Stimulated activated CD4-positive, alpha-beta T cell treated with anti-CD3 and anti-CD28 coated beads, Interleukin-1b, Interleukin-23, amount 100 ng/mL, for 1 hour (primary cell): ENCODE measurements at places on chromosomes 16 and 17.

GRCh38 chr17:74446551-74447500 is 14.9 kb downstream of the GPRC5C start:
- no peak for DNase-seq

- no peak for DNase-seq
These were observed 79.7 kb upstream of the NOL11 start for GRCh38 chr17:67637901-67638641.

- DNase-seq = no peak
These were observed 91.2 kb downstream of the ZNF778 start for GRCh38 chr16:89308391-89309333.

GRCh38 chr17:79391376-79392233 is 219.2 kb downstream of the RBFOX3 start:
- DNase-seq = peak; percentile 54

GRCh38 chr17:41444186-41444585 is 3.4 kb upstream of the KRT38 start:
- DNase-seq = no peak

- DNase-seq = no peak
These were observed 6.7 kb downstream of the ARL16 start for GRCh38 chr17:81676906-81677305.

GRCh38 chr17:57589151-57590034 is 155.7 kb downstream of the CCDC182 start:
- DNase-seq = no peak

DNA sequence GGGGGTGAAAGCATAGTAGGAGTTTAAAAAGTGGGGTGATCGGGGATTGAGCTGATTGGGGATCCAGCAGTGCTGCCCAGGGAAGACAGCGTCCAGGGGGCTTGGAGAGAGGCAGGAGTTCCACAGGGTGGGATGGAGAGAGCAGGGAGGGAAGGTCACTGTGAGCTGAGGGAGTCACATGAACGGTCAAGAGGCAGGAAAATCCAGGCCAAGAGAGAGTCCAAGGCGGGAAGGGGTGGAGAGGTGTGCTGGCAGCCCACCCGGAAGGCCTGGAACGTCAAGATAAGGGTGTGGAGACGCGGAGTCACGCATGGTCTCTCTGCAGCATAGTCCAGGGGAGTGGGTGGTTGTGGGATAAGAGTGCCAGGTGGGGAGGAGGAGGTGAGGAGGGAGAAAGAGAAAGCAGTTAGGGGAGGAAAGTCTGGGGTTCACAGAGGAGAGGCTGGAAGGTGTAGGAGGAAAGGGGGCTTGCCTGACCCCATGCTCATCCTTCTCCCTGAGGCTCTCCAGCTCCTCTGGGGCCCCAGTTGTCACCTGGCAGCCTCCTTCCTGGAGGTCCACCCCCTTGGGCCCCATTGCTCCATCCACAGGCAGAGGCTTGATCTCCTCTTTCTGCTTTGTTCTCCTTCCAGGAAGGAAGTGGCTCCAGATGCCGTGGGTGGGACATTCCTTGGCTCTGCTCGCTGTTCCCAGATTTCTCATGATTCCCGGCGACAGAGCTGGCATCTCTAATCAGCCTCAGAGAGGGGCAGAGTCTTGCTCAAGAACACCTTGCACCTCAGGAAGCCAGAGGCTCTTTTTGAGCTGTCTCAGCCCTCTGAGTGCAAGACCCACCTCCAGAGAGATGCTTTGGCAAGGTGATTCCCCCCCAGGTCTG is 28.7 kb downstream of the CCR7 start:
- no peak for DNase-seq

DNA sequence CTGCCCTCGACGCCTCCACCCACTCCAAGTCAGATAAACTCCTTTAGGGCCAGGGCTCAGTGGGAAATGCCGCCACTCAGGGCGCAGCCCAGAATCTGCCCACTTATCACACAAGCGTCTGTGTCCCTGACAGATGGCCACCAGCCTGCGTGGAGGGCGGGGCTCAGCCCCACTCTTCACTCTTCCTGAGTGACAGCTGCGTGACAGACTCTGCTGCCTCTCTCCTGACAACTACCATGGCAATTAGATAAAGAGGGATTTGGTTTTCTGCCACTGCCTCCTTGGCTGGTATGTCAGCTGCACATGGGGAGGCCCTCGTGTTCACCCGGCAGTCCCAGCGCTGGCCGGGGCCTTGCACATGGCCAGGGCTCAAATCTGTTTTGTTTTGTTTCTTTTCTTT is 96.2 kb downstream of the RTN4RL1 start:
- DNase-seq = no peak

DNA sequence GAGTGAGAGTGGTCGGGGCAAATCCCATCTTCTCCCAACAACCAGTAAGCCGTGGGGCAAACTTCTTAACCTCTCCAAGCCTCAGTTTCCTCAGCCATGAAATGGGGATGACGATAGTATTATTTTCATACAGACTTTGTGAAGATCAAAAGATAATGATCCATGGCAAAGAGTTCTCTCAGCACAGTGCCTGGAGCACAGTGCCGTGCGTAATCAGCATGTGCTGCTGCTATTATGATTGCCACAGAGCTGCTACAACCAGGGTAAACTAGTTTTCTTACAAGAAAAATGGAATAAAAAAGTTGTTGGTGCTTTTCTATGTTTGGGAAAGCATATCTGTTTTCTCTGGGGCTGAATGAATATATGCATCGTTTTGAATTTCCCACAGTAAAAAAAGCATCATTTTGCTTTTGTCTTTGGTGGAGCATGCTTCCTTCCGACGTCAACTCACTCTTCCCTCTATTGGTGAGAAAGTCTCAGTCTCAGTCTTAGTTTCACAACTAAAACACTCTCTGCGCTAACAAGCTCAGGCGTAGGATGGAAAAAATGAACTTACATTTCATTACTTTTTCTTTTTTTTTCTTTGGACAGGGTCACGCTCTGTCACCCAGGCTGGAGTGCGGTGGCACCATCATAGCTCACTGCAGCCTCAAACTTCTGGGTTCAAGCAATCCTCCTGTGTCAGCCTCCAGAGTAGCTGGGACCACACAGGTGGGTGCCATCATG is 37.2 kb downstream of the CDK5R1 start:
- DNase-seq = no peak

GRCh38 chr17:77076124-77076830 is 64.5 kb upstream of the SEC14L1 start:
- DNase-seq = no peak

- DNase-seq = no peak
These were observed 10.5 kb downstream of the OSBPL7 start for GRCh38 chr17:47810901-47811635.
